ENCODE measurements at places on chromosomes 4 and X.

GRCh38 chr4:22485737-22486136 lies 30.1 kb downstream of the ADGRA3 start:
- DNase-seq, result no peak

DNA sequence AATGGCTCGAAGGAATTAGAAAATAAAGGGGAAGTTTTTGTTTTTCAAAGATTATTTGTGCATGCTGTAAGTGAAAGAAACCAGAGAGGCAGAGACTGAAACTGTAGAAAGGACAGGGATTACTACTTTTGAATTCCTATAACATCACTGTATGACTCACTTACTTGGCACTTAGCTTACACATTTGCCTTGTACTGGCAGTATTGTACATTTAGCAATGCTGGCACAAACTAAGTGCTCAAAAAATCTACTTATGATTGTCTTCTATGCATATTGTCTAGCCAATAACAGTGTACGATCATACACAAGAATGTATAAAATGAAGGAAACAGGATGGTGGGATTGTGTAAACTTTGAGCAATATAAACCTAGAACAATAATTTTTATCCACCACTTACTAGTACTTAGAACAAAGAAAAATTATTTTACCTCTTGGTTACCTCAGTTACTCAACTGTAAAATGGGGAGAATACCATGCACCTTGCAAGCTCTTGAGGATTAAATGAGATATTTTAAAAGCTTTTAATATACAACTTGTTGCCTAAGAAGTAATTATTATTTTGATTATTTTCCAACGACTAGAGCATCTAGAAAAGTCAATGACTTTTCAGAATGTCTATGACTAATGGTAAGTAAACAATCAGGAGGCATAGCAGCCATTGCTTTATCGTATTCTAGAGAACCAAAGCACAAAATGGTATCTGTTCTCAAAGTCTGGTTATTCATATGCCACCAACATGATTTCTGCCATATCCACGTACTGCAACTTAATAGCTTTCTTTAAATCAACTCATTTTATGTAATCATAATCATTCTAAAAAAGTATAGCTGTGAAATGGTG lies 4.7 kb downstream of the FAM120C start:
- peak; percentile 2 for DNase-seq

DNA sequence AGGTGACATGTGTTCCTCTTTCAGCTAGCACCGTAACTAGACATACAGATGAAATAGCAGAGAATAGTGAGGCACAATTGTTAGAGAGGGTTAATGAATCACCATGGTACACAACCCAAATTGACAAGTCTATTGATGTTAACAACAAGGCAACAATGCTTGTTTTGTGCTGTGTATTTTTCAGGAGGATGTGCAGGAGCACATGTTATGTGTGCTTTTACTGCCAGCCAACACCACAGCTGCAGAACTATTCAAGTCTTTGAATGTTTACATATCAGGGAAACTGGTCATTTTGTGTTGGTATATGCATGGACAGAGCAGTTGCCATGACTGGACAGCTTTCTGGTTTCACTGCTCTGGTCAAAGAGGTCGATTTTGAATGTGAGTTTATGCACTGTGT lies 32.8 kb downstream of the STBD1 start:
- DNase-seq, result no peak

- no peak for DNase-seq
Measured at GRCh38 chrX:131331152-131331551, 42.0 kb upstream of the IGSF1 start.

DNA sequence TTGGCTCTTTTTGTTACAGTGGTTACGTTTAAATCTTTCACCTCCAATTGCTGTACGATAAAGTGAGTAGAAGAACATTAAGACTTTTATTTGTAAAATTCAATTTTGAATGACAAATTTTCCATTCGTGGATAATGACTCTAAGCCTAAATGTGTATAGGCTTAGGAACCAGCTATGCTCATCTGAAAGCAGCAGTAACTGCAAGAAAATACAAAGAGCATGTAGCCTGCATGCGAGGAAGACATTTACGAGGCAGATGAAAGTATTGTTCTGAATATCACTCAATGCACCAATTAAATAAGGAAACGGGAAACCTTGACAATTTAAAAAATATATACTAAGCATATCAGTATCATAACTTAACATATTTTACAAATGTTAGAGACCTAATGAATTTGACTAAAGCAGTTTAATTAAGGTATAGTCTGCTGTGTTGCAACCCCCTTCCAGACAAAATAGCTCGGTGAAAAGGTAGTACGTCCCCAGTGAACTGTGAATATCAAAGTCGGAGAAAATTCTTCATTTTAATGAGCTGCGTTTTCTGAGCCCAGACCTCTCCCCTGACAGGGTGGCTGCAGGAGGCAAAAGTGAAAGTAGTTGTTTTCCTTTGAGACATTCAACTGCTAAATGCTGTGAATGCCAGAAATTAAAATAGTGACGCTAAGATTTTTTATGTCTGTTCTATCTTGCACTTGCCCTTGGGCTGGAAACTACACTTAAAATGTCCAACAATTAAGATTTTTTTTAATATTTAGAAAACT lies 1236.5 kb upstream of the TENM3 start:
- DNase-seq, result no peak

- DNase-seq, result no peak
Measured at GRCh38 chr4:60088807-60089486, 1111.2 kb upstream of the ADGRL3 start.

DNA sequence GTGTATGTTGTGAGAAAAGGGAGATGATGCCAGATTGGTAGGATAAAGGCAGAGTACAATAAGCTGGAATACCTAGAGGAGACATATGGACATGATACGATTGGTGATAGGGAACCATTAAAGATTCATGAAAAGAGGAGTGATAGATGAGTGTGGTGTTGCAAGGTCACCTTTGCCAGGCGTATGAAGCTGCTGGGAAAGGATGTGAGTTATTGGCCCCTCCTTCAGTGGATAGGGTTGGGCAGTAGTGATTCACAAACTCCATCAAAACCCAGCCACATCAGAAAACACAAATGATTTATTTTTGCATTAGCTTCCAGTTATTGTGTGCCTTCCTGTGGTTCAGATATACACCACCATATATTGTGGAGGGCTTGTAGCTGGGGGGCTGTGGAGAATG lies 34.3 kb downstream of the TMEM164 start:
- no peak for DNase-seq

GRCh38 chr4:152255437-152255836 lies 280.5 kb downstream of the FBXW7 start:
- DNase-seq, result no peak

- DNase-seq, result no peak
Measured at GRCh38 chrX:24100713-24101112, 46.0 kb downstream of the EIF2S3 start.

DNA sequence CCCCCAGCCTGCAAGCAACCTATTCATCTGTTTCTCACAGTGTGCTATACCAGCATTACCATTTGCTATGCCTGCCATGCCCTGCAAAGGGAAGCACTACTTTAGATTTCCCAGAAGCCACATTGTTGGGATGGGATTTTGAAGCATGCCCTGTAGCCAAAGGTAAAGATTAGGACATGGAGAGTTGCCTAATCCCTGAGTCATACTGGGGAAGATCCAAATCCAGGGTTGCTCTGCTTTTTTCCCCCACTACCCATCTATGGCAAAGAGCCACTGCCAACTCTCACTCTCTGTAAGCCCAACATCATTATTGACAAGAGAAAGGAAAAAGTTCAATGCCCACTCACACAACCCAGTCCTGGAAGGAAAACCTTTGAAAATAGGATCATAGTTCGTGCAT lies 36.7 kb upstream of the TMEM164 start:
- DNase-seq, result no peak

DNA sequence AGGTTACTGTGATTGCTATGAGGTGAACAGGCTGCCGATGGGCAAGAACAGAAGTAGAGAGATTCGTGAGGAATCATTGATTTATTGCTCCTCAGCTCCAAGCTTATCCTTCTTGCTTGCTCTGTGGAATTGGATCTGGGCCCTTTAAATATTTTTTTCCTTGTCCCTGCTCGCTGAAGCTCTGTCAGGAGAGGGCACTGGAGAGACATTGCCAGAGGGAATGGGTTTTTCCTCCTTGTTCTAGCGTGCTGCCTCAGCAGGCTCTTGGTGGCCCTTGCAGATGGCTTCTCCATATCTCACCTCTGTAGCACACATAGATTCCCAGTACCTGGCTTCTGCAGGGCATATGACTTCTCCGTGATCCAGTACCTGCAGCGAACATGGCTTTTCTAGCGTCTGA lies 67.4 kb downstream of the CNGA2 start:
- no peak for DNase-seq

- DNase-seq, result peak; percentile 49
Measured at GRCh38 chr4:156933633-156934258, 37.9 kb downstream of the PDGFC start.

DNA sequence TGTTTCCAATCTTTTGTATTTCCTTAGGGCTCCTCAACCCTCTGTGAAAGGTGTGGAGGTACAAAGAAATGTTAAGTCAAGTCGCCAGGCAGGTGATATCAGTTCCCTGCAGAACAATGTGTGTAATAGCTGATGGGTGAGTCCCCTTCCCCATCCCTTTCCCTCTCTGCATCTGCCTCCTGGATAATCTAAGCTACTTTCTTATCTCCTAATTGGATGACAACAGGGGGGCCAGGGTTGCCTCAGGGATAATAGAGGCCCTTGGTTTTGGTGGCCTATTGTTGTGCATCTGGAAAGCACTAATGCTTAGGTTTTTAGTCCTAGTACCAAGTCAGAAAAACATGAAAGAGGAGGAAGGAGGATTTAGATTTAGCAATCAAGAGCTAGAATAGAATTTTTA lies 29.1 kb downstream of the MAGED1 start:
- DNase-seq, result no peak

GRCh38 chr4:128031756-128032384 lies 29.2 kb upstream of the LARP1B start:
- DNase-seq, result no peak

GRCh38 chr4:154707877-154708276 lies 35.9 kb upstream of the LRAT start:
- no peak for DNase-seq

DNA sequence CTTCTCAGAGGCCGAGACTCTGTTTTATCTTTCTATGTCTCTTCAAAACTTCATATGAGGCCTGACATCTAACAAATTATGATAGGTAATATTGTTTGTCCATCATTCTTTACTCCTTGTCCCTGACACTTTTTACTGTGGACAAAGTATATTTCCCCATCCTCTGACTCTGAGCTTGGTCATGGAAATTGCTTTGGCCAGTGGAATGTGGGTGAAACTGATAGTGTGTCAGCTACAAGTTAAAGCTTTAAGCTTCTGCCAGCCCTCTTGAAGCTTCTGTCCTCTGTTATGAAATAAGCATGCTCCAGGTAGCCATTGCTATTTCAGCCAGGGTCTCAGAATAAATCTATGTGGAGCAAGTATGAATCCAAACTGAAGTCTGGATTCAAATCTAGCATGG lies 604.6 kb downstream of the BCOR start:
- DNase-seq, result no peak

DNA sequence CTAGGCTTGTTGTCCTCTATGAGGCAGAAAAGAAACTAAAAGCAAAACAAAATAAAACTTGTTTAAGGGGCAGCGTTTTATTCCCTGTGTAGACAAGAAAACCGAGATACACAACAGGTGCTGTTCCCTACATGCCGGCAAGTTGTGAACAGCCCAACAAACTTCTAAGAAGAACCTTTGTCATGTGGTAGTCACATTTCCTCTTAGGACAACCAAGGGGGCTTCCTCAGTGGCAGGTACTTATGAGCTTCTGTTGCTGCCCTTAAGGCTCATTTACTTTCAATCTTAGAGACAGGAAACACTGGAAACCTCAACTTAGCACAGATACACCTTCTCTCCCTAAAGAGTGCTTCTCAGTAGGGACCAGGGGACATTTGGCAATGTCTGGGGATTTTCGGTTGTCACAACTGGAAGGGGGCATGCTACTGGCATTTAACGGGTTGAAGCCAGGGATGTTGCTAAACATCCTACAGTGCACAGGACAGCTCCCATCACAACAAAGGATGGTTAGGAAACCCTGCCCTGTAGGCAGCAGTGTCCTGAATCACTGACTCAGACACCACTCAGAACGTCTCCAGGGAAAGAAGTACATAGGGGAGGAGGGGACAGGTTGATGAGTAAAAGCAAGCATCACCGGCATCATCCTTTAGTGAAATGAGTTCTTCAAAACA lies 111.0 kb downstream of the ASB9 start:
- DNase-seq, result no peak

DNA sequence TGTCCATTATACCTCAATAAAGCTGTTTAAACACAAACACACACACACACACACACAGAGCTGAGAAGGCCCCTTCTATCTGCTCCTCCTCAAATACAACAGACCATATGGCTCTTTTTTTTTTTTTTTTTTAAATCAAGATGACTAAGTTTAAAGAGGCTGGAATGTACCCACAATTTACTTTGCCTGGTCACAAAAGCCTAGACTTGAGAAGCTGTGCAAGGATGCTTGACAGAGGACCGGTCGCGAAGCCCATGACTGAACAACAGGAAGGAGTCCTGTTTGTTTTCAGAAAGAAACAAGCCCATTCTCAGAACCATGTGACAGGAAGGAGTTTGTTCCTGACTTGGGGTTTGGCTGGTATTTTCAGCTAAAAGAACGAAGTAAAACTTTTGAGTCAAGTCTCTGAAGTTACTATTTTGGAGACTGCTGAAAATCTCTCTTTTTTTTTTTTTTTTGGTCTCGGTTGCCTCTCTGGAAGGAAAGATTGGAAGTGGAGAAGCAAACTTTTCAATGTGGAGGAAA lies 650.9 kb upstream of the TENM3 start:
- no peak for DNase-seq

GRCh38 chr4:126441173-126442035 lies 1126.6 kb downstream of the FAT4 start:
- DNase-seq, result no peak

- no peak for DNase-seq
Measured at GRCh38 chr4:114875630-114876029, 237.8 kb downstream of the NDST4 start.

DNA sequence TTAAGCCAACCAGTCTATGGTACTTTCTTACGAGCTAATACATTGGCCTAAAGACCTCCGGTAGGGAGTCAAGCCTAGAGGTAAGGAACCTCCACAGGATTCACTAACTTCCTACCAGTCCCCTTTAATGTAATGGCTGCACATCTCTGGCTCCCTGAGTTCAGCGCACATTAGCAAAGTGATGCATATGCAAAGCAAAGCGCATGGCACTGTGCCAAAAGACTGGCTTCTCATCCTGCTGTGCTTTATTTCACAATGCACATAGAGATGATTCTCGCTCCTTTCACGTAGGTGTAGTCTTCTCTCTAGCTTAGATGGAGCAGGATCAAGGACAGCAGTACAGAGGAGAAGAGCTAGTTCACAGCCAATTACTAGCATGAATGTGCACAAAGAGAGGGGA lies 14.6 kb upstream of the CLTRN start:
- no peak for DNase-seq

DNA sequence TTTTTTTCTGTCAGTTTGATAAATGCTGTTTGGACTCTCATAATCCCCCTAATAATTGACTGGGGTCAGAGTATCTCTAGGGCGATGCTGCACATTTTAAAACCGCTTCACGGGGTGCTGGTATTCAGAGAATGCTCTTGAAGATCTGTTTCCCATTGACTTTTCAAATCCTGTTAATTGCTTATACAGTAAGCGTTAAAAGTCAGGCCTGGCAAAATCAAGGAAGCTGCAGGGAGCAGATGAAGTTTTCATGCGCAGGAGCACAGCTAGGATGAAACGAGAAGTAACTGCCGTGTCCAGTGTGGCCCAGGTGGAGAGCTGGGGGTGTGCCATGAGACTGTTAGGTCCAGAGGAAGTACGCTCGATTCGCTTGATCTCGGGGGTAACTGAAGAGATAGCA lies 312.9 kb downstream of the TRIML1 start:
- DNase-seq, result no peak

- no peak for DNase-seq
Measured at GRCh38 chr4:142523111-142523510, 323.0 kb downstream of the INPP4B start.
